ENCODE measurements at places on chromosomes 4 and X. TPM values are rescaled to one million over a fixed set of nuclear protein-coding genes. Genes with fewer than 3 reads are reported as not detected.

GRCh38 chr4:88949605-88950004, 107.4 kb downstream of the FAM13A start:
- no peak for DNase-seq

GRCh38 chr4:5863461-5864113, 29.3 kb downstream of the CRMP1 start:
- no peak for DNase-seq

PLP1 gene
- 20.4 TPM for polyA plus RNA-seq

GRCh38 chr4:20813700-20814099, 113.4 kb downstream of the PACRGL start:
- no peak for DNase-seq

GRCh38 chr4:3525532-3526430, 6.4 kb downstream of the LRPAP1 start:
- DNase-seq: no peak

DNA sequence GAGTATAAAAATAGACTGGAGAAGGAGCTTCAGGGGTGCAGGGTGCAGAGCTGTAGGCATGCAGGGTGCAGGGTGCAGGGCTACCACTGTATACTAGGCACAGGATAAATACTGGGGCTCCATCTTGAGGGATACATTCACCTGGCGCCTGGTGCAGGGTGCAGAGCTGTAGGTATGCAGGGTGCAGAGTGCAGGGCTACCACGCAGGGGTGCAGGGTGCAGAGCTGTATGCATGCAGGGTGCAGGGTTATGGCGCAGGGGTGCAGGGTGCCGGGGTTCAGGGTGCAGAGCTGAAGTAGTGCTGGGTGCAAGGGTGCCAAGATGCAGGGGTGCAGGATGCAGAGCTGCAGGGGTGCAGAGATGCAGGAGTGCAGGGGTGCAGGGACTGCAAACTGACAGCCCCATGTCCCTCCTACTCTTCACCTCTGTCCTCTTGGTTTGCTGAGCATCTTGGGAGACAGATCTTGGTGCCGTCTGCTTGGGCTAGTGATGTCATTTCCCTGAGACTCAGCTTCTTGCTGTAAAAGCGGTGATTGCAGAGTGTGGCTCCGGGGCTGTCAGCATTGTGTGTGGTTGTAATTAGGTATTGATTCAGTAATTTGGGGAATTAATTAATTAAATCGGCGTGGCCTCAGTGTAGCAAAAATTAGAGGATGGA, 91.2 kb downstream of the ADRA2C start:
- DNase-seq: no peak

GRCh38 chr4:104519588-104519987, 24.9 kb upstream of the CXXC4 start:
- DNase-seq: no peak

GRCh38 chr4:60683973-60684372, 516.2 kb upstream of the ADGRL3 start:
- DNase-seq: no peak

IGSF1 gene
- polyA plus RNA-seq: 18.2 TPM

DNA sequence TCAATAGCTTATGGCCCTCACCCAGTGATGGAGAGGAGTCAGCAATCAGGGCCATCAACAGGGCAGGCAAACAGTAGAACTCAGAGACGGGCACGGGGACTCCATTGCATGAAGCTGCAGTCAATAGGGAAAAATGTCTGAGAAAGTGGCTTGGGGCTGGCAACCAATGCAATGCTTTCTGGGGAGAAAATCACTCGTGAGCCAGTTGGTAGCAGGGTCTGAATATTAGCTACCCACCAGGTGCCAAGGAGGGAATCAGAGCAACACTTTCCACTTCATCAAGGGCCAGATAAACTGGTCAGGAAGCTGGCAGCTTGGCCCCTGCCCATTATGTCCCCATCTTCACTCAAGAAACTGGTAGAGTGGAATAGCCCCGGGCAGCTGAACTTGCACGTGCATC, 80.7 kb downstream of the STARD8 start:
- DNase-seq: no peak

DNA sequence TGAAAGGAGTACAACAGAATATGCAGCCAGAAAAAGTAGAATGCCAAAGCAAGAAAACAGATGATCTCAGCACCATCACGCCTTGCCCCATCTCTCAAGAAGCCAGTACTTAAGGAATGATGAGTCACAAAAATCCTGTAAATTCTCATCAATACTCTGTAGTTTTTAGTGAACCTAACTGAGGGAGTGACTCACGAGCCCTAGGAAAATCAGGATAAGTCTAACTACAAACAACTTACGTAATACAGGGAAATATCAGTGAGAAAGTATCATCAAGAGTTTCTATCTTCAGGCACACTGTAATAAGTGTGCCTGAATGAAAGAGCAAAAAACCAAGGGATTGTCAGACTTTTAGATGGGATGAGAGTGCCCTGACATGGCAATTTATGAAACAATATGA, 644.4 kb downstream of the STPG2 start:
- no peak for DNase-seq

DNA sequence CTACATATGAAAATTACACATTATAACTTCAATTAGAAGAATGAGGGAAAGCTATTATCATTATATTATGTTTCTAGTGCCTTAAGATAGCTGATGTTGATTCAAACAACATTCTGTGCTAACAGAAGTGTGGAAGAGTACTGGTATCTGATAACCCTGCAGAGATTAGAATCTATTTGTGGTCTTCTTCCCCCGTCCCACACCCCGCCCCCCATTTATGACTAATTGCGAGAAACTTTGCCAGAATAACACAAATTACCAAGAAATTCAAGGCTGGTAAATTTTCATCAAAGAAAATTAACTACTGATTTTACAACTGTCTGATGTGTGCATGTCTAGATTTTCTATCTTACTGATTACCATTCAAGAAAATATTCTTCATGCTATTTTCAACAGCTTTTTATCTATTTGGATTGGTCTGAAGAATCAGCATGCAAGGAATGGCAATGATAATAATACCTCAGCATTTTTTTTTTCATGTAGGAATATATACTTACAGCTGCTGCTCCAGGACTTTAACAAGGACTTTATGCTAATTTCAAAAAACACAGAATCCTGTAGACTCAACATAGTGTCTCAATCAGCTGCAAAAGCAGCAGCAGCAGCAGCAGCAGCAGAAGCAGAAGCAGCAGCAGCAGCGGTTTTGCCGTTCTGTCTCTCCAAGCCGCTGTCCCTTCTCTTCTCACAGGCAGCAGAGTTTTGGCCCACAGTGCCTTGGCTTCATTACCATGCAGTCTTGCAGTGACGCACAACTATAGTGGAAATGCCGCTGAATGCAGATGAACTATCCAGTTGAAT, 126.7 kb downstream of the FRYL start:
- no peak for DNase-seq

DNA sequence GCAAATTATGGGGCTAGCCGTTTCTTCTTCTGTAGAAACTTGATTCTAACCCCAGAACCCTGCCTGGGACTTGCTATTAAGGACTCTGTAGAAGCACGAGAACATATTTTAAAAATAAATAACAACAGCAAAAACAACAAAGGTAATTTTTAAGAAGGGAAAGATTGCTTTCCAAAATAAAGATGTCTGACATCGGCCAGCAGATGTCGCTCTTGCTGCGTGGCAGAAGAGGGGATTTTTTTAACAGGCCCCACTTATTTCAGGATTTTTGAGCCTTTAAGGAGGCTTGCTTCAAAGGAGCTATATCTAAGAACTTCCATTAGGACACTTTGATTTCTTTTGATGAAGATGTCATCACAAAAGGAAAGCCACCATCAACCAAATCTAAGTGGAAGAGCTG, 62.8 kb upstream of the EGFL6 start:
- no peak for DNase-seq

- no peak for DNase-seq
Observed at GRCh38 chrX:56813318-56813837, 84.3 kb downstream of the NBDY start.

GRCh38 chrX:147485207-147485606, 426.5 kb upstream of the FMR1 start:
- DNase-seq: no peak

TBC1D9 gene
- polyA plus RNA-seq: 66.2 TPM

GRCh38 chr4:122901247-122902010, 21.0 kb downstream of the NUDT6 start:
- DNase-seq: no peak

DRD5 gene
- 0.69 TPM for polyA plus RNA-seq

DNA sequence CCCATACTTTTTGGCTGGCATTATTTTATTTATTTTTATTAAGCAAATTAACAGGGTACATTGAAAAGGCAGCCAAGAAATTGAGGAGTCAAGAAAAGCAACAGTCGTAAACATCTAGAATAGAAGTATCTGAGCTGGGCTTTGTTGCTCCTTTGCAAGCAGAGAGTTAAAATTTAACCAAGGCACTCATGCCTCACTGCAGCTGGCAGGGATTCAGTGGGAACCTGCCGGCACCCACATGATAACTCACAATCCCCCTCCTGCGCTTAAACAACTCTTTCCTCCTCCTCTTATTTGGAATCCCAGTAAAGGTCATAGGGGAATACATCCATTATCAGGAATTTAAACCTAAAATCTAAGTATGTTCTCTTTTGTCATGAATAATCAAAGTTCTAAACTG, 115.5 kb downstream of the SOX3 start:
- peak; percentile 3 for DNase-seq

DNA sequence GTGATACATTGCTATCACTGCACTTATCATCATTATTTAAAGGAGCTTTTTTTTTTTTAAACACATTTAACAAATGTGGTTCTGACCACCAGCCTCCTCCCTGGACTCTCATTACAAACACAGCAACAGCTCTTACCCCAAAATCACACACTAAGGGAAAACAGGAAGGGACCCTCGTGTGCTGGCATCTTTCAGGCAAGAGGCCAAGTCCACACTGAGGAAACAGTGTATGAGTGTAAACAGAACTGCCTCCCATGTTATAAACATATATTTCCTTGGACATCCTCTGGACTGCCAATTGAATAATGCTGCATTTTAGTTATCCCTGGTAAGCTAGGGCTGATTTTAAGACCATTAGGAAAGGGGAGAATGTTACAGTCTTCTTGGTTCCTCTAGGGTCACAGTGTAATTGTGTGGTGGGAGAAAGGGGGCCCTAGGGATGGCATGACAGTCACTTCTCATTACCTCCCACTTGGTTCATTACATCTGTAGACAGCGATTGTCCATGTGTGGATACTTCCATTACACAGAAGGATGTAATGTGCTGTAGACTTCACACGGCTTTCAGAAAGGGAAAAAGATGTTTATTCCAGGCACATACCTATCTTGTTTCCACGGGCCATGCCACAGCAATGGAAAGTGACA, 244.6 kb upstream of the TET2 start:
- no peak for DNase-seq

GRCh38 chr4:131644619-131645018, 1504.5 kb upstream of the PCDH10 start:
- no peak for DNase-seq

GRCh38 chrX:47218920-47219815, 687 bp downstream of the CDK16 start:
- no peak for DNase-seq

MAGEB3 gene
- not detected for polyA plus RNA-seq

GRCh38 chr4:27024805-27025204, 164.2 kb downstream of the STIM2 start:
- no peak for DNase-seq

- no peak for DNase-seq
Observed at GRCh38 chr4:156774422-156774821, 197.2 kb downstream of the PDGFC start.

FRG1 gene
- polyA plus RNA-seq: 58.6 TPM

UNC5C gene
- 42.9 TPM for polyA plus RNA-seq

- DNase-seq: no peak
Observed at GRCh38 chr4:161767116-161767515, 396.7 kb downstream of the FSTL5 start.

DNA sequence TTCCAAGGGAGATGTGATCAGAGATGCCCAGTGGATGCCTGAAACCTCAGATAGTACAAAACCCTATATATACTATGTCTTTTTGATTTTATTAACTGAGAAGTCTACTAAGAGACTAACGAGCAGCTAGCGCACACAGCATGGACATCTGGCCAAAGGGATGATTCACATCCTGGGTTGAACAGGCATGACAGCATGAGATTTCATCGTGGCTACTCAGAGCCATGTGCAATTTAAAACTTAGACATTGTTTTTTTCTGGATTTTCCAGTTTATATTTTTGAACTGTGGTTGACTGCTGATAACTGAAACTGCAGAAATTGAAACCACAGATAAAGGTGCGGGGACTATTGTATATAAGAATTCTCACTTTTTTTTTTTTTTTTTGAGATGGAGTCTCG, 2252.9 kb upstream of the AGA start:
- no peak for DNase-seq

STS gene
- polyA plus RNA-seq: 7.2 TPM

DNA sequence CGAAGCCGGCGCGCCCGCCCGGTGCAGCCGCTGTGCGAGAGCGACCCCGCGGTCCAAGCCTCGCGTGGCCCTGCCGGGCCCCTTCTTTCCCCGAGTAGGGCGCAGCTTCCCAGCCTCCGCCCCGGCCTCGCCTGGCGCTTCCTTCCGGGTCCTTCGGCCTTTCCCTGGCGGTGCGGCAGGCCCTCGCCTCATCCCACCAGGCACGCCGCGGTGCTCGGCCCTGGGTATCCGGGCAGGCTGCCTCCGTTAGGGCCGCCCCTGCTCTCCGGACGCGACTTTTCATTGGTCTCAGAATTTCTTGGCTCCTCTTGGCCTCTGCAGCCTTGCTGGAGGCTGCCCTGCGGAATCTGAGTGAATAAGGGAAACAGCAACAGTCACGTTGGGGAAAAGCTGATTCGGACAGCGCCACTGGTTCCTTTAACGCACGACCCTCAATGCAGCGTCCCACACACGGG, 429 bp downstream of the UVSSA start:
- DNase-seq: peak; percentile 61

DNA sequence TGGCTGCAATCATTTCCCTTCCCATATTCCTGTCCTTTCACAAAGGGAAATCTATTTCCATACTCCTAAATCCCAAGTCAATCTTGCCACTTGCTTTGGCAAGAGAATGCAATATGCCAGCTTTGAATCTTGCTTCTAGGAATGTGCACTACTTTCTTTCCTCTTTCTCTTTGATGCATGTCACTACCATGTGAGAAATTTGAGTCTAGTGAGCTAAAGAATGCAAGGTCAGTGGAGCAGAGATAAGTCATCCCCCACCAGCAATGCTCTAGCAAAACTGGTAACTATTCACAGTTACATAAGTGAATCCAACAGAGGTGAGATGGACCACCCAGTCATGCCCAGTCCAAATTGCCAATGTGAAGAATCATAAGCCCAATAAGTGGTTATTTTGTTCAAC, 910.4 kb downstream of the RAB28 start:
- DNase-seq: no peak

RBM3 gene
- polyA plus RNA-seq: 290 TPM

DNA sequence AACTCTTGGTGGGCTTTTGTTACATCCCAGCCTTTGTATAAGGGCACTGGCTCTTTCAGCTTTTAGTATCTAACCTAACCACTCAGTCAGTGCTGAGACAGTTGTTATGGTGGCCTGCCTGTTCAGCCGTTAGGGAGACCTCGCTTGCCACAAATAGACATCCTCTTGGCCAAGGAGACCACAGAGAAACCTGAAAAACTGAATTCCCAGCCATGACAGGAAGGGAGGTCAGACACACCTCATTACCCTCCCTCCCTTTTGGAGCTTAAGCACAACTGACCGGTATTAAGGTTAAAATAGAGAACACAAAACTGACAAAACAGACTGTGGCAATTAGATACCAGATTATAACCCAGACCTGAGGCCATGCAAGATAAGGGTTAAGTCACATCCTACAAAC, 1639.3 kb downstream of the RPA4 start:
- DNase-seq: no peak

Measured in right renal pelvis (tissue), 4 donors.